ENCODE measurements at places on chromosomes 7 and 10.

DNA sequence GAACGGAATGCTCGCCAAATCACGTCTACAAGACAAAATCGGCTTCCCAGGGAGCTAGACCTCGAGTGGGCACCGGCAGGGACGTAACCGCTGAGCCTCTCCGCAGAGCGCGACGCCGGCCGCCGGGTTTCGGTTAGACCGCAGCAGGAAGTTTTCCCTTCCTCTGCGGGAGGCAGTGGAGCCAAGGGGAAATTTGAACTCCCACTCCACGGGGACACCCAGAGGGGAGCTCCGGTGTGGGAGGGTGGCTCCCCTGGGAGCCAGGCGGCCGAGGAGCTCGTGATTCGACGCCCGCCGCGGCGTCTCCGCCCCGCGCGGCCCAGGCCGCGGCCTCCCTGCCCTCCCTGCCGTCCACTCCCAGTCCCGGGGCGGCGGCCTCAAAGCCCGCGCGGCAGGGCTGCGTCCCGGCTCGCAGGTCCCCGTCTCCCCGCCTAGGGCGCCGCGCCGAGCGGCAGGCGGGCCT lies 426 bp downstream of the SYPL1 start:
- DNase-seq = peak; percentile 88

DNA sequence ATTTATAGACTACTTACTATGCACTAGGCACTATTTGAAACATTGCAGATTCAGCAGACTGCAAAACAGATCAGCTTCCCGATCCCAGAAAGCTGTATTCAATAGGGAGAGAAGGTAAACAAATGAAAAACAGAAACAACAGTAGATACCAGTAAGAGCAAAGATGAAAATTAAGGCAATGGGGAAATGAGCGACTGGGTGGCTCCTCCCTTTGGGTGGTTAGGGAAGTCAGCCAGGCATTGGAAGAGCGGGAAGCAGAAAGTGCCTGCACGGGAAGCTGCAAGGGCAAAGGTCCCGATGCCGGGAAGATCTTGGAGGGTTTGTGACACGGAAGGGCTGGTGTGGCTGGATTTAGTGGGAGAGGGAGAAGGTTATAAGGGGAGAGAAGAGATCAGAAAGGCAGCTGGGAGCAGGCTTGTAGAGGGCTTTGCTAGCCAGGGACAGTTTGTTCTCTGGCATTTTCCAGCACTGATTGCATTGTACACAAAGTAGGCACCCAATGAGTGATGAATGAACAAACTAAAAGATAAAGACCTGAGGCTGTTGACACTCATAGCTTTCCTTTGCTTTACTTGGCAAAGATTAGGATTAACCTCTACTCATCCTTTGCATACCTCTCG lies 67.8 kb downstream of the NAMPT start:
- peak; percentile 82 for DNase-seq

DNA sequence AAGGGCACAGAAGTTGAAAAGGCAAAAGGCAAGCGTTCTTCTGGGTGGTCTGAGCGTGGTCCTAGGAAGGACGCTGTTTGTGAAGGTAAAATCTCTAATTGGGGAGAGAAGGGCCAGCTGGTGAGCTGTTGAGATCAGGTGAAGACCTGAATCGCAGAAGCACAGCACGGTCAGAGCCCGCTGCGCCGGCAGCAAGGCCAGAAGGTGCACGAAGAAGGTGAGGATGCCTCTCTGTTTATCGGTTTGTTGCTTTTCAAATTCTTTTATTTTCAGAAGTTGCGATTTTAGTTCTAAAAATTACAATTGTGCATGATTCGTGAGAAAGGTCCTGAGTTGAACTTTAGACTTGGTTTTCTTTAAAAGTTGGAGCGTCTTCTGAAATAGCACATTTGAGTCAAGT lies 247.8 kb upstream of the FOXK1 start:
- no peak for DNase-seq

- no peak for DNase-seq
Measured at GRCh38 chr7:116159711-116160110, 50.6 kb upstream of the TES start.

DNA sequence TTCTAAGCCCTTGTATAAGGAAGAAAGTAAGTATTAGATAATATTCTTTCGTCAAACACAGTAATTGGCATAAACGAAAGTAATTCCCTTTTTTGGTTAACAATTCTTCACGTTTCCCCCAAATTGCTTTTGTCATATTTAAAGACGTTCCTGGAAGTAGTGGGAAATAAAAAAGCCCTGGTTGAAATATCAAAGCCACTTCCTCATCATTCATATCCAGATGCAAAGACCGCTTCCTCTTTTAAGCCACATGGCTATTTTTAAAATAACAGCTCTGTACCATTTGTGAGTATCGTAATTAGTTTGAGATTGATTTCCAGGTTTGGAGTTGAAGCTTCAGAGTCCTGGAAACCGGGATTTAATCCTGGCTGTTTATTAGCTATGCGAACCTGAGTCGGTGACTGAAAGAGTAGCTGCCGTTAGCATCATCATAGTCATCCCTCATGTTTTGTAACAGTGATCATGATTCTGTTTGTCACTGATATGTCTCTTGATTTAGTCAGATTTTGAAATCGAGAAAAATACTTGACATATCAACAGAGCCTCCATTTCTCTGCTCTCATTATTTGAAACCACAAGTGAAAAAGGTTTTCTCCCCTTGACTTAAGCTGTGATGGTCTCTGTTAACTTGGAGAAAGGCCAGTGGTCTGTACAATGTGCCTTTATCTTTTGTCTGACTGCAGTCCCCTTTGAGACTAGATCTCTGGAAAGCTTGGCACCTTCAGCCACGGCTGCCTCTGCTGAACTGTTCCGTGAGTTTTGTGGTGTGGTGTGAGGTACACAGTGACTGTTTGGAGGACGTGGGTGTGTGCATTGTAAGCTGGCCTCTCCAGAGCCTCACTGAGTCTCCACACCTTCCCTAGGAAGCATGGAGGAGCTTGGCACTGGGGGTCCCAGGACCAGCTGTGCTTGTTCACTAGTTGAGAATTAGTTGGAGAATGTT lies 18.1 kb downstream of the OPTN start:
- DNase-seq = no peak

GRCh38 chr10:7529638-7530037 lies 118.8 kb upstream of the SFMBT2 start:
- DNase-seq = no peak

DNA sequence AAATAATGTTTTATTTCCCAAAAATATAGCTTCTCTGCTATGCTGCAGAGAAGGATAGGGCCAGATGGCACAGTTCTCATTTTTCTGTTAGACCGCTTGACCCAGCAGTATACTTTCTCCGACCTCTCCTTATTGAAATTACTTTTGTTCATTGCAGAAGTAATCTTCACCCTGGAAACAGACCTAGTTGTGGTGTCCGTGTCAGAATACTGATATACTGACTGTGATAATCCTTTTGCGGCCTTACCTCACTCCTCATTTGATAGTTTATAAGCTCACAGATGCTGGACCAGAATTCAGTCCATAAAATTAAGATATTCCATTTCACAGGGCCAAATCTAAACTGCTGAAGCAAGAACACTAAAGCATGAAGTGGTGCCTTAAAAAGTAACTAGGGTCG lies 260.6 kb upstream of the DKK1 start:
- DNase-seq = no peak

GRCh38 chr7:55438757-55439525 lies 73.8 kb downstream of the LANCL2 start:
- DNase-seq = no peak

DNA sequence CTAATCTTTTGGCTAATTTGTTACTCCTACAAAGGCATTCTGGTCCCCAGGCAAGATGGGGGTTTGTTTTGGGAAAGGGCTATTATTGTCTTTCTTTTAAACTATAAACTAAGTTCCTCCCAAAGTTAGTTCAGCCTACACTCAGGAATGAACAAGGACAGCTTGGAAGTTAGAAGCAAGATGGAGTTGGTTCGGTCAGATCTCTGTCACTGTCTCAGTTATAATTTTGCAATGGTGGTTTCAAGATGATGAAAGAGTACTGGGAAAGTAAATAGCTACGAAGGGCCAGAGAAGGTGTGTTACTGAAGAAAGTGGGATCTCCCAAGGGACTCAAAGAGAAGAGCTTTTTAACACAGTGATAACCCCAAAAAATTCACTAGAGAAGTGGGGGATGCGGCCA lies 10.3 kb upstream of the MYO1G start:
- no peak for DNase-seq

GRCh38 chr7:83655951-83656556 lies 7.1 kb upstream of the SEMA3E start:
- no peak for DNase-seq

- no peak for DNase-seq
Measured at GRCh38 chr10:63515002-63515763, 6.0 kb upstream of the REEP3 start.

GRCh38 chr7:108324053-108325038 lies 131.9 kb downstream of the NRCAM start:
- no peak for DNase-seq

GRCh38 chr7:120949998-120950538 lies 509 bp upstream of the ING3 start:
- no peak for DNase-seq

GRCh38 chr7:148699782-148700629 lies 1.3 kb downstream of the CUL1 start:
- DNase-seq = no peak

- no peak for DNase-seq
Measured at GRCh38 chr7:82578430-82578829, 134.9 kb upstream of the CACNA2D1 start.

- no peak for DNase-seq
Measured at GRCh38 chr10:101189461-101190401, 39.5 kb downstream of the LBX1 start.

DNA sequence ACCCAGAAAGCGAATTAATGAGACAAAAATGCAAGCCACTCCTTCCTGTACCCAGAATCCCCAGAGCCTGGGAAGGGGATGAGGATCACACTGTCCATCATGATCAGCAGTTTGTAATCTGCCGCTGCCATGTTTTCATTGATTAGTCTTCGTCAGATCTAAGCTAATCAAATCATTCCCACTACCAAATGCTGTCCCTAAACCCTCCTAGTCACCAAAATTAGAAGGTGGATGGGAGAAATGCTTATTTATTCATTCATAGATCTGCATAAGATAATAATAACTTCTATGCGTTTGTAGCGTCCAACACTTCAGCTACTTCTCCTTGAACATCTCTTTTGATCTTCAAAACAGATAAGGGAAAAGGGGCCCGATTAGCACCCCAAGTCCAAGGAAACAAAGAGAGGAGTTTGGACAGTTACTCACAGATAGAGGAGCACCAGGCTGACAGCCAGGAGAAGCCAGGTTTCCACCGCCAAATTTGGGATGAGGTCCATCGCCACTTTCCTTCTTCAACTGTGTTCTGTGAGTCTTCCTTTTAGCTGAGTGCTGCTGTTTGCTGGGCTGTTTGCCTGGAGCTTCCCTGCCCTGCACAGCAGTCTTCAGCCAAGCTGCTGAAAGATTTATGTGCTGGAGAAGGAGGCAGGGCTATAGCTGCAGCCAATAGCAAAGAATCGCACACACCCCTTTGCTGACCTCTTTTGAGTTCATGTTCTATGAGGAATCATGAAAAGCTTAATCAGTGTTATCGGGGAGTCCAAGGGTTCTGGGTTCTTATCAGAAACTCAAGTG lies at the start of gene CYP3A5:
Gene CYP3A5, minus strand, starts transcription at position 597 of the 792 bp plus-strand sequence. Its CDS starts 100 bp downstream, at position 497.
- DNase-seq = no peak

- no peak for DNase-seq
Measured at GRCh38 chr10:76382381-76382851, 951.0 kb downstream of the LRMDA start.

- DNase-seq = peak; percentile 93
Measured at GRCh38 chr10:44978570-44979280, at the start of gene DEPP1. DEPP1 (minus strand) TSS chr10:44978809; CDS start chr10:44978030, 779 bp downstream.

DNA sequence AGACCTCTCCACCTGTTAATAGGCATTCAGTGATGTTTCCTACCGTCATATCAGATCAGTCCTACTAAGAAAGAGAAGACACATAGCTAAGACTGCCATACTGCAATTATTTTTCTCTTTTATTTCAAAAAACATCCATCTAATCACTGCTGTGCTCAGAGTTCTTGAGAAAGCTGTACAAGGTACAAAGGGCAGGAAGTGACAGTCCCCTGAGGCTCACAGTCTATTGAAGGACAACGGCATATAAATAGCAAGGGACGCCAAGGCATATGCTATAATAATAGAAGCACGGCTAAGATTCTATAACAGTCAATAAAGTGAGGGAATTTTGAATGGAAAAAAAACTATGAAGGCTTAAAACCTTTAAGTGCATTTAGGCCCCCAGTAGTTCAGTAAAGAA lies 415.3 kb upstream of the NRP1 start:
- DNase-seq = no peak

GRCh38 chr7:113698556-113699220 lies 220.1 kb downstream of the PPP1R3A start:
- no peak for DNase-seq

GRCh38 chr10:96505150-96506136 lies 8.3 kb downstream of the TLL2 start:
- no peak for DNase-seq

DNA sequence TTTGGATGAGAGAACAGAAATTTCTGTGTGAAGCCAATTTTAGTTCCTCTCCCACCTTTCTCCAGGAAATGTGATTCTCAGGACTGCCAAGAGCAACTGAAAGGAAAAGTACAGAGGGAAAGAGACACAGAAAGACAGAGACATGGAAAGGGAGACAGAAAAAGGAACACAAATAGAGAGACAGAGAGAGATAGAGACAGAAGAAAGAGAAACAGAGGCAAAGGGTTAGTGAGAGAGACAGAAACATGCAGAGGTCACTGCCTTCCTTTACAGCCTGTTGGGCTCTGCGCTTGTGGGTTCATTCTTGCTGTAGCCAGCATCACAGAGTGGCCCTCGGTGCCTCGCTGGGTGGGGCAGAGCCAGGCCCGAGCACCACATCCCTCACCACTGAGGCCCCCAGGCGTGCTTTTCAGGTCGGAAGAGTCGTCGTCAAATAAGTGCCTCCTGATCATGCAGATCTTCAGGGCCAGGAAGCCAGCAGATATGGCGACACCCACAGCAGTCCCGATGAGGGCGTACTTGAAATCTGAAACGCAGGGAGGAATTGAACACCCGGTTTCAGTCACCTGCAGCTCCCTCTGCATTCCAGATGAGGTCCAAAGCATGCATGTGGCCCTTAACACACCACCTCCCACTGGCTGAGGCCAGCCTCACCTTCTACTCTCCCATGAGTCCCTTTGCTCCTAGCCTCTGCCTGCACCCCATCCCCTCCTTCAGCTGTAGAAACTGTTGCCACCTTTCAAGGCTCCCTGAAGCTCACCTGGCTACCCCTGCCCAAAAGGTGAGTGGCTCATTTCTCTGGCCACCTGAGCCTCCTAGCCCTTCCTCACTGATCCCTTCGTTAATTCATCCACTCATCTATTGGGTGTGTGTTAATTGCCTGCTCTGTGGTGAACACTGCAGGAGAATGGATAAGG lies 21.4 kb downstream of the TMEM273 start:
- DNase-seq = no peak

DNA sequence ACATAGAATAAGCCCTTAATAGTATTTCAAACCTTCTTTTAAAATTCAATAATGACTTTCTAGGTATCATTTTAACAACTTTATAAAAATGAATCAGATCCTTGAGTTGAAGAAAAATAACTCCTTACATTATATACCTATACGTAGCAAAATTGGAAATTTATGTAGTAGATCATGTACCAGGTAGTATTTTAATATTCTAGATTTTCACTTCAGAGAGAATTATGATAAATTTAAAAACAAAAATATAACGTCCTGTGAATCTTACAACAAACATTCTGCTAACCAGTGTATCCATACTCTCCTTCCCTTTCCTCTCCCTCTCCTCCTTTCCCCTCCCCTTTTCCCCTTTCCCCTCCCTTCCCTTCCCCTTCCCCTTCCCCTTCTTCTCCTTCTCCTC lies 6.1 kb upstream of the RAB11FIP2 start:
- no peak for DNase-seq

Measured in Right ventricle myocardium inferior (tissue), 1 donor.